ENCODE measurements at places on chromosomes 13 and 19.
A peak's percentile ranks its signal among the peaks of the same experiment; 100 is the strongest.

DNA sequence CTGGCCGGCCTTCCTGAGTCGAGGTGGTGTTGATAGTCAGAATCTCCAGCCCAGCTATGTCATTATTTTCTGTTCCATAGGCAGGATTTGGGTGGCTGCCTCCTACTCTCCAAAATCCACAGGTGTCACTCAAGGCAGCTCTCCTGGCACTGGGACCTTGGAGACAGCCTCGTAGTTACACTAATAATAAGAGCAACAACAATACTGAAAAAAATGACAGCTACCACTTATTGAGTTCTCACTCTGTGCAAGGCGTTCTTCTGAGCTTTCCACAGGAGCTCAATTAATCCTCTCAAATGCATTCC is 12.2 kb upstream of the KLK12 start:
- no peak for DNase-seq

GRCh38 chr19:11736696-11737095 is 2.0 kb downstream of the ZNF823 start:
- peak; percentile 13 for DNase-seq

- DNase-seq = no peak
Observed at GRCh38 chr19:45477186-45477585, 9.4 kb downstream of the FOSB start.

DNA sequence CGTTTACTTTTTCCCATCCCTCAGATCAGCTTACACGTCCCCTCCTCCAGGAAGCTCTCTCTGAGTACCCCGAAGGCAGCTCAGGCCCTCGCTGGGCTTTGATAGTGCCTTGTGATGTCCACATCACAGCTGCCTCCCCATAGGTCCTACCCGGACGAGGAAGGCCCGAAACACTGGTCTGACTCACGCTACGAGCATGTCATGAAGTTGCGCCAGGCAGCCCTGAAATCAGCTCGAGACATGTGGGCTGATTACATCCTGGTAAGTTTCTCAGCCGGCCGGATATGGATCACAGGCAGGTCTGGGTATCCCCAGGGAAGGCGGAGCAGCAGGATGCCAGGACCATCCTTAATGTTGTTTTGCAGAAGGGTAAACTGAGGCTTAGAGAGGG is 4.8 kb downstream of the COLGALT1 start:
- DNase-seq = no peak

DNA sequence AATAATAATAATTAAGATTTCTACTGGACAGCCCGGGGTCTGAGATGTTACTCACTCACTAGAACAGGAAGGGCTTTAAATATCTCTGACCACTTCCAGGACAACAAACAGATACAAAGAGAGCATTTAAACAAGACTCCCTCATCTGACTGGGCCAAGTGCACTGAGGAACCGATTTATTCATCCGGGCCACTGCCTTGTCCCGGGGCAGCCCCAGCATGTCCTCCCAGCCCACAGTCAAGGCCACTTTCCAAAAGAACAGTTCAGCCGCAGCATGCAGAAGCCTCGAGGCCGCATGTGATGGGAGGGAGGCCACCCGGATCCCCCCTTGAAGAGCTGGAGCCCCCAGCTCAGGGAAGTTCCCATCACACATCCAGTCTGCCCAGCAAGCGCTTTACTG is 30.5 kb downstream of the MLLT1 start:
- no peak for DNase-seq

DNA sequence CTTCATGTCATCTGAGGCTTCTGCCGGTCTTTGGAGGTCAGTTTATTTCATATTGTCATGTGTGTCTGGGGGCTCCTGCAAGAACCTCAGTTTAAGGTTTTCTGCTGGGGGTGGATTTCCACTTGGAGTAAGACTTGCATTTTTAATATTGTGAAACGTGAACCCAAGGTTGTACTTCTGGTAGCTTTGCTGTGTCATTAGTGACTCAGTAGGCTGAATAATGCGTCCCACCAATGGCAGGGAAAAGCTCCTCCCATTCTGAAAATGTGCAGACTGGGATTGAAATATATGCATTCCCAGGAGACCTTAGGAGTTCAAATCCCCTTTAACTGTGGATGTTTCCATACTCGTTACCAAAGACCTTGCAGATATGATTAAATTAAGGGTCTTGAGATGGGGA is 46.2 kb downstream of the ING1 start:
- DNase-seq = no peak

GRCh38 chr19:57249329-57249728 is 8.9 kb downstream of the ZNF805 start:
- no peak for DNase-seq

DNA sequence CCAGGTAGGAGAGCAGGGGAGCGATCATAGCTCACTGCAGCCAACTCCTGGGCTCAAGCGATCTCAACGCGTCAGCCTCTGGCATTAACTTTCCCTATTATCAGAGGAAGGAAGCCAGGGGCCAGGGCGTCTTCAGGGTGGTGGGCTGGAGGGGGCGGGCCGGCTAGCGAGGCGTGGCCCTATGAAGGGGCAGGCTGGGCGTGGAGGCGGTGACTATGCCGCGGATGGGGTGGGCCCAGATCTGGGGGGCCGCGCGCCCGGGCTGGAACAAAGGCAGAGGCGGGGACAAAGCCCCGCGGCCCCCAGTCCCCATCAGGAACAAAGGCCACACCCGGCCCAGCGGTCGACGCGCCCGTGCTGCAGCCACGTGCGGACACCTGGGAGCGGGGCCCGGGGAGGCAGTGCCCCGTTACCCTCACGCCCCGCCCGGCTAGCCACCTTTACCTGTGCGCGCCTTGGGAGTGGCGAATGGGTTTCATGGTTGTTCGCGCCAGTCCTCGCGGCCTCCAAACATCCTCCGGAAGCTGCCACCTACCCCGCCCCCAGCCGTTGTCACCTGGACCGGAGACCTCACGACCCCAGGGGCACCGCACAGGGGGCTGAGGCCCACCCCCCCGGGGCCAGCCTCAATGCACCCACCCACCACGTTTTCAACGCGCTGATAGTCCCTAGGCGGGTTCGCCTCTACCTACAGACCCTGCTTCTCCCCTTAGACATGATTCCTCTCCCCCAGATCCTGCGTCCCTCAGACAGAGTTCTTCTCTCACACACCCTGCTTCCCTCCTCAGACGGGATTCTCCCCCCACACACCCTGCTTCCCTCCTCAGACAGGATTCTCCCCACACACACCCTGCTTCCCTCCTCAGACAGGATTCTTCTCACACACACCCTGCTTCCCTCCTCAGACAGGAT is 5.4 kb upstream of the TRIM28 start:
- no peak for DNase-seq

DNA sequence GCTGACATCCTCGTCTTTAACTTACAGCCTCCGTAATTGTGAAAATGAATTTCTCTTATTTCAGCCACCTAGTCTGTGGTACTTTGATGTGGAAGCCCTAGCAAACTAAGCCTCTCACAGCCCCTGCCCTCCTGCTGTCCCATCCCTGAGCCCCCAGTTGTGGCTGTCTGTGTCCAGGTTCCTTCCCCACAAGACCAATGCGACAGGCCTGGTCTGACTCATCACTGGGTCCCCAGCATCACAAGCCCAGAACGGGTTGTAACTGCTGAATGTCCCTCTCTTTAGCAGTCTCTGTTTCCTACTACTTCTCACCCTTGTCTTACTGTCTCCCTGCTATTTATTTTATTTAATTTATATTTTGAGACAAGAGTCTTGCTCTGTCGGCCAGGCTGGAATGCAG is 5.7 kb downstream of the POU2F2 start:
- peak; percentile 31 for DNase-seq

GRCh38 chr19:54739587-54740497 is 1.5 kb downstream of the KIR2DL3 start:
- no peak for DNase-seq

DNA sequence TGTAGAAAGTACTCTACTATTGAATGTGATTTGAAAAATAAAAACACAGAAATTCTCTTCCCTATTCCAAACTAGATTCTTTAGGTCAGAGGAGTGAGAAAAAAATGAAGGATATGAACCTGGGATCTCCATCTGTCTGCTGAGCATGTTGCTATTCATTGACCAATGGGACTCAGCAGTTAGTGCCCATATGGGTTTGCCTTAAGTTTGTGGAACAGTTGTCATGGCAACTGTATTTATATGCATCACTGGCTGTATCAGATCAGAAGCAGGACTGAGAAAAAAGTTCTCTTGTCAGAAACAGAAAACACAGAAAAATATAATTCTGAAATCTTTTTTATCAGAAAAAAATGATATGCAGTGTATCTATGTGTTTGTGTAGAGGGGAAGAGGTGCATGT is 73.3 kb upstream of the ATXN8OS start:
- no peak for DNase-seq

GRCh38 chr13:106701771-106702341 is 133.9 kb upstream of the ARGLU1 start:
- DNase-seq = no peak

DNA sequence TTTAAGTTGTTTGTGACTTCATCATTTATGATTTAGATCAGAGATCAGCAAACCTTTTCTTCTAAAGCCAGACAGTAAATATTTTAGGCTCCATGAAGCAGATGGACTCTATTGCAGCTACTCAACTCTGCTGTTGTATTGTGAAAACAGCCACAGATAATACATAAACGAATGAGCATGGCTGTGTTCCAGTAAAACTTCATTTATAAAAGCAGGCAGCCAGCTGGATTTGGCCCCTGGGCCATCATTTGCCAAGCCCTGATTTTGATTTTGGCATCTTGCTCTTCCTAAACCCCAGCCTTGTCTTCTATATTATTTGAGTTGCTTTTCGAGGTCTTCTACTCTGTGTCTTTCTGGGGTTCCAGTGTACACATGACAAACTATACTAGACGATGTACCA is 41.3 kb downstream of the RNASEH2B start:
- no peak for DNase-seq

DNA sequence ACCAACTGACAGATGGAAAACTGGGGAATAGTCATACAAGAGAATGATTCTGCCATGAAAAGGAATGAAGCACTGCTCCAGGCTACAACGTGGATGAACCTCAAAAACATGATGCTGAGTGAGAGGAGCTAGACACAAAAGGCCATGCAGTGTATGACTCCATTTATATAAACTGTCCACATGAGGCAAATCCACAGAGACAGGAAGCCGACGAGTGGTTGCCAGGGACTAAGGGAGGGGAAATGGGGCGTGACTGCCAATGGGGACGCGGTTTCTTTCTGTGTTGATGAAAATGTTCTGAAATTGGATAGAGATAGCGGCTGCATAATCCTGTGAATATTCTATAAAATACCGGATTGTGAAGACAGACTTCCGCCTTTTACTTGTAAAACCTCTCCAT is 10.2 kb downstream of the SMIM7 start:
- DNase-seq = no peak

DNA sequence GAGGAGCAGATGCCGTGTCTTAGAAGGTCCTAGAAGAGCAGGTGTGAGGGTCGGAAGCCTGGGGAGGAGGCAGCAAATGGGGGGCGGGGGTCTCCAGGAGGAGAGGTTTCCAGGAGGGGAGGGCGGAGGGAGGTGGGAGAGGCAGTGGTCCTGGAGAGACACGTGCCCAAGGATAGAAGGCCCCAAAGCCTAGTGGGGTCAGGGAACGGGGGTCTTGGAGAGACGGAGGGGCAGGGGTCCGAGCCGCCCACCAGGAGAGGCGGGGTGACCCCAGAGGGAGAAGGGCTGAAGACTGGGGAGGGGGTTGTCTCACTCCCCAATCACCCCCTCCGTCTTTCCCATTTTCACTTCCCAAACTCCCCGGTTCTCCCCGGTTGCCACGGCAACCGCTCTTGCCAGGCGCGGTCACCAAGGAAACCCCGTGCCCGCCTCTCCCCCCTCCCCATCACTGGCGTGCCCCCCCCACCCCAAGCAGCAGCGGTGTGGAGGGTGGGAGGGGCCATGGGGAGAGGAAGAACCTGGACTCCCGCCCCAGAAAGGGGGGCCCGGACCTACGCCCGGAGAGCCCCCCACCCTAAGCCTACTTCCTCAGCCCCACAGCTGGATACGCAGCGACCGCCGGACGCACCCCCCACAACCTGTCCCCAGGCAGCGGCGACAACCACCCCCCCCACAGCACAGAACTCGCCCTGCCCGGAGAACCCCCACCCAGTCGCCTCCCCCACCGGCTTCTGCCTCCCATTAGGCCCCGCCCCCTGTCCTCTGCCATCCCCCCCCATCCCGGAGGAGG is 988 bp downstream of the LRRC4B start:
- DNase-seq = no peak

DNA sequence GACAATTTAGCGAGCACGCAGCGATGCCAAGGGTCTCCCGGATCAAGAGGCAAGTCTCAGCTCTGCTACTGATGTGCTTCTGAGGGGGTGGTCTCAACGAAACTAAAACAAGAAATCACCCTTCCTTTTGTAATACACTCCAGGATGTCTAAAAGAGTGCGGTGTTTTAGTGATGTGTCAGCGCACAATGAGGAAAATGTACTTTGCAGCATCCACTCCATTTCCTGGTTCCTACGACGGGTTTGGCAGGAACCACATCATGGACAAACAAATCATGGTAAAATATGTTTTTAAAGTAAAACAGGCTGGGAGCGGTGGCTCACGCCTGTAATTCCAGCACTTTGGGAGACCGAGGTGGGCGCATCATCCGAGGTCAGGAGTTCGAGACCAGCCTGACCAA is 154.0 kb upstream of the TSC22D1 start:
- DNase-seq = no peak

DNA sequence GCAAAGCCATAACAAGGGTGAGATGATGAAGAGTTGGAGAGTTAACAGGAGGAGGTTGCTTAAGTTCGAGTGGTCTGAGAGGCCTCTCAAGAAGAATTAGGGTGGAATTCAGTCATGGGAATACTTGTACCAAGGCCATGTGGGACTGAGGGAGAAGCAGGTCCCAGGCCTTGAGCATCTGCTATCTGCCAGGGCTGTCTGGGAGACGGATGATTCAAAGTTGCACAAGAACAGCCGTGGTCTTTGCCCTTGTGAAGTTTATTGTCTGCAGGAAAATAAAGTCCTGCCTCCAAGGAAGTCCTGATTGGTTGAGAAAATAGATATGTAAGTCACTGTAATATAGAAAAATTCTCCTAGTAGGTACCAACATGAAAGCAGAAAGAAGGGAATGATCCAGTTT is 178.8 kb upstream of the RFC3 start:
- DNase-seq = no peak

- DNase-seq = peak; percentile 64
Observed at GRCh38 chr13:91406619-91407018, 8.2 kb downstream of the GPC5 start.

DNA sequence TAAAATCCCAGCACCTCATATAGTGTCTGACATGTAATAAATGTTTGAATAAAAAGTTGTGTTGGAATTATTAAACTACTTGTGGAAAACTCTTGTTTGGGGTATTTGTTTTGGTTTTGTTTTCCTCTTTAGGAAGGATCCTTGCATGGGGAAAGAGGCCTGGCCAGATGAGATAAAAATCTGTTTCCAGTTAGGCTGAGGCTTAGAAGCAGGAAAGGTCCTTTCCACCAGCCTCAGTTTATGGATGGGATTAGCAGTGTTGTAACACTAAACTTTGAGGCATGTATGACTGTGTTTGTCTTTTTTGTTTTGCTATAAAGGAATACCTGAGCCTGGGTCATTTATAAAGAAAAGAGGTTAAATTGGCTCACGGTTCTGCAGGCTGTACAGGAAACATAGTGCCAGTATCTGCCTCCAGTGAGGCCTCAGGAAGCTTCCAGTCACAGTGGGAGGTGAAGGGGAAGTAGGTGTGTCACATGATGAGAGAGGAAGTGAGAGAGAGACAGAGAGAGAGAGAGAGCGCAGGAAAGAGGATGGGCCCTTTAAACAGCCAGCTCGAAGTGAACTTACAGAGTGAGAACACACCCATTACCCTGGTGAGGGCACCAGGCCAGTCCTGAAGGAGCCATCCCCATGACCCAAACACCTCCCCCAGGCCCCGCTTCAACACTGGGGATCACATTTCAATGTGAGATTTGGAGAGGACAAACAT is 21.6 kb downstream of the SPATA13 start:
- DNase-seq = peak; percentile 26

GRCh38 chr19:18896421-18896841 is 473 bp upstream of the CERS1 start:
- DNase-seq = no peak
